ENCODE measurements at places on chromosomes 12 and 14. TPM values are rescaled to one million over a fixed set of nuclear protein-coding genes. Genes with fewer than 3 reads are reported as not detected.

DNA sequence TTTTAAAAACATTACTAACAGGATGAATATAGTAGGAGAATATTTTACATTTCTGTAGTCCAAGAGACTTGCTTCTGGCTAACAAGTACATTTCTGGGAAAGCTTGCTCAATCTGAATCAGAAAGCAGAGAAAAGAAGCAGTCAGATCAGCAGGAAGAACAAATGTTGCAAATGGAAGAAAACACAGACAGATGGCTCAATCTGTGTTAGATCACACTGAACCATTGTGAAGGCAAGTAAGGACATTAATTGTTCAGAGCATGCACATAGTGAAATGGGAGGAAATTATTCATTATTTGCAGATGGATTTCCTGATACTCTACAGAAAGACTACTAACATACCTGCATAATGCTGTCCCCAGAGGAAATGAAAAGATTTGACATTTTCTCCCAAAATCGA, 65.2 kb upstream of the CNOT2 start:
- no peak for DNase-seq
- H3K27ac ChIP-seq: peak overlapping the region; percentile 91
- peaks cover 12% of the 10 kb centered on the region for H3K36me3 ChIP-seq
- H3K4me1 ChIP-seq: peaks cover 10% of the 10 kb centered on the region
- H3K27me3 ChIP-seq: peaks cover 4% of the 10 kb centered on the region

DNA sequence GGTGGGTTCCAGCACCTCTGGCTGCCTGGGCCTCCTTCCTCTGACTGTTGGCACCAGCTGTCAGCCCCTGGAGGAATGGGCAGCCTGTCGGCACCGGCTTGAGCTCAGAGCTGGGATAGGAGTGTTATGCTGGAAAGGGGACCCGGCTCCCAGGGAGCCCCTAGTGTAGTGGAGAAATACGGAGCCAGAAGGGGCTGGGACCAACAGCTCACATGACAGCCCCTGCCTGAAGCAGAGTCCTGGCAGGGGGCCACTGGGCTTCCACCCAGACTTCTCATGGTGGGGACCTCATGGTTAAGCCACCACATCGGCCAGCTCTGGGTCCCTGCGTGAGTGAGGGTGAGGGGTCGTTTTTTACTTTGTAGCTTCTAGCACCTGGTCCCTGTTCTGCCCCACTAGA, 174.5 kb downstream of the TSPAN9 start:
- H3K36me3 ChIP-seq: no peaks in the 10 kb centered on the region
- H3K27ac ChIP-seq: peak overlapping the region; percentile 70
- peaks cover 13% of the 10 kb centered on the region for H3K27me3 ChIP-seq
- no peak for DNase-seq
- peak overlapping the region; percentile 57 for H3K4me3 ChIP-seq
- H3K4me1 ChIP-seq: peaks cover 60% of the 10 kb centered on the region

DNA sequence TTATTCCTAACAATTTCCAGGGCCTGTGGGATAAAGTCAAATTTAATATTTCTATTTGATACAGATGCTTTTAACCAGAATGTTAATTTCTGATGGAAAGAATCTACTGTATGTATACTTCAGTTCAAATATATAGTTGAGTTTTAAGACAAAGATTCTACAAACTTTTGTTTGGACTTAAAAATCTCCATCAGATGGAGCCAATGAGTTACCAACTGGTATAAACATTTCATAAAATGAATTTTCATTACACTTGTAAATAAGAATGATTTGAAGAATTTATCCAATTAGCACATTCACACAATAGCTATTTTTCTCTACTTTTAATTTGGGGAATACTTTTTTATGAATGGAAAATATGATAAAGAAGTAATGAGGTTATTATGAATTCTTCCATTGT, 425.2 kb upstream of the MIS18BP1 start:
- H3K36me3 ChIP-seq: no peaks in the 10 kb centered on the region
- no peak overlapping the region for H3K27ac ChIP-seq
- no peaks in the 10 kb centered on the region for H3K4me1 ChIP-seq
- no peak for DNase-seq

DNA sequence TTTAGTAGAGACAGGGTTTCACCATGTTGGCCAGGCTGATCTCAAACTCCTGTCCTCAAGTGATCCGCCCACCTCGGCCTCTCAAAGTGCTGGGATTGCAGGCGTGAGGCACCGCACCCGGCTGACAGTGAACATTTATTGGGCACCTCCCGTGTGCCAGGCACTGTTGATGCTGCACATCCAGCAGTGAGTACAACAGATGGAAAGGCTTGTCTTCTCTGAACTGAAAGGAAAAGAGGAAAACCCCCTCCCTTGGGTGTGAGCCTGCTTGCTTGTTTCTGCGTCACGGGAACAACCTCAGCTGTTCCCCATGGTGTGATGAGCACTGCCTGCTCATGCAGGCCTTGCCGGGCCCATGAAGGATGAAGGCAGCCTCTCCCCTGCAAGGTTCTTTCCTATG, 39.5 kb downstream of the DGLUCY start:
- DNase-seq: no peak
- peaks cover 4% of the 10 kb centered on the region for H3K36me3 ChIP-seq
- no peak overlapping the region for H3K4me3 ChIP-seq
- H3K27me3 ChIP-seq: peaks cover 4% of the 10 kb centered on the region
- no peak overlapping the region for H3K27ac ChIP-seq

GRCh38 chr14:24255438-24255837, 7.5 kb downstream of the TGM1 start:
- no peak overlapping the region for H3K27ac ChIP-seq
- no peak for DNase-seq
- H3K36me3 ChIP-seq: no peaks in the 10 kb centered on the region
- H3K4me1 ChIP-seq: peaks cover 1% of the 10 kb centered on the region

DNA sequence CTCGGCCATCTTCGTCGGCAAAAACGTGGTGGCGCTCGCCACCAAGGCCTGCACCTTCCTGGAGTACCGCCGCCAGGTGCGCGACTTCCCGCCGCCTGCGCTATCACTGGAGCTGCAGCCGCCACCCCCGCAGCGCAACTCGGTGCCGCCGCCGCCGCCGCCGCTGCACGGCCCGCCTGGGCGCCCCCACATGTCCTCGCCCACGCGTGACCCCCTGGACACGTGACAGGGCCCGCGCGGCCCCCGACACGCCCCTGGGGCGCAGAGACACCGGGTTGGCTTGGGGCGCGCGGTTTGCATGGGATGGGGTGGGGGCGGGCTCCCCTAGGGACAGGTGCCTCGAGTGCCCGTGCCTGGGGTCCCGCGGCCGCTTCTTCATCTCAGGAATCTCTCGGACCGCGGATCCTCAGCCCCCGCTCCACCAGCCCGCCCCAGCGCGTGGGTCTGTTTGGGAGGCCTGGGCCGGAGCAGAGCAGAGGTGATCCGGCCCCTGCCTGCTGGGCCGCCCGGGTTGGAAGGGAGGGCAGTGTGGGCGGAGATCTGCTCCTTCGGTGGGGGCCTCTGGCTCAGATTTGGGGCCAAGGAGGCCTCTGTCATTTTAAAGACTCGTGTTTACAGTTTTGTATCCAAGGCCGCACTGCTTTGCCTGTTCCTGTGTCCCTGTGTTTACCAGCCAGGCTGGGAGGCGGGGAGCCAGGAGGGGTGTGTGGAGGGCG, 3.3 kb downstream of the TMEM121 start:
- DNase-seq: peak; percentile 27
- H3K27me3 ChIP-seq: peaks cover 17% of the 10 kb centered on the region
- no peaks in the 10 kb centered on the region for H3K36me3 ChIP-seq
- no peak overlapping the region for H3K4me3 ChIP-seq
- H3K27ac ChIP-seq: no peak overlapping the region
- H3K4me1 ChIP-seq: no peaks in the 10 kb centered on the region

DNA sequence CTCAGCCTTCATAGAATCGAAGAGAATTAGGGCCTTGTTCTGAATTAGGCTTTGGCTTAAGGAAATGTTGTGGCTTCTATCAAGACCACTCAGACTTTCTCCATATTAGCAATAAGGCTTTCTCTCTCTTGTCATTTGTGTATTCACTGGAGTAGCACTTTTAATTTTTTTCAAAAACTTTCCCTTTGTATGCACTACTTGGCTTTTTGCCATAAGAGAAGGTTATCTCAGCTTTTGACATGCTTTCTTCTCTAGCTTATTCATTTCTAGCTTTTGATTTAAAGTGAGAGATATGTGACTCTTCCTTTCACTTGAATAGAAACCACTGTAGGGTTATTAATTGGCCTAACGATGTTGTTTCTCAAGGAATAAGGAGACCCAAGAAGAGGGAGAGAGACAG, 244.2 kb downstream of the GPHN start:
- H3K4me3 ChIP-seq: no peak overlapping the region
- no peaks in the 10 kb centered on the region for H3K36me3 ChIP-seq
- no peaks in the 10 kb centered on the region for H3K27me3 ChIP-seq
- DNase-seq: no peak
- no peak overlapping the region for H3K27ac ChIP-seq

GRCh38 chr14:21077672-21078071, 7.6 kb downstream of the ARHGEF40 start:
- H3K36me3 ChIP-seq: peaks cover 18% of the 10 kb centered on the region
- DNase-seq: no peak
- peaks cover 3% of the 10 kb centered on the region for H3K4me1 ChIP-seq
- H3K27me3 ChIP-seq: peaks cover 13% of the 10 kb centered on the region
- H3K27ac ChIP-seq: no peak overlapping the region

DNA sequence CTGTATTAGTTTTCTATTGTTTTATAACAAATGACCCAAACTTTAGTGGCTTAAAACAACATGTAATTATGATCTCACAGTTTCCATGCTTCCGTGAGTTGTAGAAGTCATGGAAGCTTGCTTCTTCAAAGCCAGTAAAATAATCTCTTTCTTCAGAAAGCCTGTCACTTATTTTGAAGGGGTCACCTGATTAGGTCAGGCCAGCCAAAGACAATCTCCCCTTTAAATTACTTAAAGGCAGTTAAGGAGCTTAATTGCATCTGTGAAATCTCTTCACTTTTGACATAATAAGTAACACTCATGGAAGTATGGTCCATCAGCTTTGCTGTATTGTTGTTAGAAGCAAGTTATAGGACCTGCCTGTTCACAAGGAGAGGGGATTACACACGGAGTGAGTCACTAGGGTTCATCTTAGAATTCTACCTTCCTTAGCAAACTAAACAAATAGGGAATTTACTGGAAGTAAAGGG, 89.8 kb downstream of the FAR2 start:
- no peaks in the 10 kb centered on the region for H3K36me3 ChIP-seq
- no peak overlapping the region for H3K4me3 ChIP-seq
- no peak for DNase-seq
- no peaks in the 10 kb centered on the region for H3K27me3 ChIP-seq
- H3K4me1 ChIP-seq: peaks cover 16% of the 10 kb centered on the region

DNA sequence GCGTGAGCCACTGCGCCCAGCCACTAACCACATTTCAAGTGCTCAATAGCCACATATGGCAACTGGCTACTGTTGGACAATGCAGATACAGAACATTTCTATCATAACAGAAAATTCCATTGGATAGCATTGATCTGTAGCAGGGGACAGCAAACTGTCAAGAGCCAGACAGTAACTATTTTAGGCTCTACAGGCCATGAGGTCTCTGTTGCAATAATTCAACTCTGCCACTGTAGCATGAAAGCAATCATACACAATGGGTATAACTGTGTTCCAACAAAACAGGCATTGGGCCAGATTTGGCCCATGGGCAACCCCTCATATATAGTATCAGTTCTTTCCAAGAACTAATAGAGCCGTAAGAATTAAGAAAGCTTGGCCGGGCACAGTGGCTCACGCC, 8.0 kb downstream of the CSRNP2 start:
- DNase-seq: no peak
- peaks cover 14% of the 10 kb centered on the region for H3K4me1 ChIP-seq
- no peak overlapping the region for H3K4me3 ChIP-seq

GRCh38 chr12:120842595-120842994, 61.6 kb downstream of the SPPL3 start:
- no peaks in the 10 kb centered on the region for H3K4me1 ChIP-seq
- H3K27ac ChIP-seq: no peak overlapping the region
- H3K36me3 ChIP-seq: no peaks in the 10 kb centered on the region
- DNase-seq: no peak

- H3K36me3 ChIP-seq: no peaks in the 10 kb centered on the region
- peak; percentile 65 for DNase-seq
- peak overlapping the region; percentile 77 for H3K27ac ChIP-seq
- no peak overlapping the region for H3K4me3 ChIP-seq
- peaks cover 2% of the 10 kb centered on the region for H3K27me3 ChIP-seq
Measured at GRCh38 chr12:77685112-77685511, 145.6 kb upstream of the NAV3 start.

GRCh38 chr14:38217553-38217952, 9.8 kb downstream of the SSTR1 start:
- H3K27me3 ChIP-seq: no peaks in the 10 kb centered on the region
- no peak overlapping the region for H3K4me3 ChIP-seq
- H3K27ac ChIP-seq: no peak overlapping the region
- H3K4me1 ChIP-seq: no peaks in the 10 kb centered on the region
- no peak for DNase-seq
- no peaks in the 10 kb centered on the region for H3K36me3 ChIP-seq

GRCh38 chr14:81434230-81434629, 34.1 kb upstream of the STON2 start:
- peak overlapping the region; percentile 99 for H3K4me3 ChIP-seq
- peak overlapping the region; percentile 57 for H3K27ac ChIP-seq
- H3K36me3 ChIP-seq: peaks cover 5% of the 10 kb centered on the region

GRCh38 chr12:6925239-6925539, 2.6 kb upstream of the ATN1 start:
- peaks cover 57% of the 10 kb centered on the region for H3K4me1 ChIP-seq
- H3K4me3 ChIP-seq: peak overlapping the region; percentile 85
- no peak for DNase-seq
- H3K36me3 ChIP-seq: peaks cover 9% of the 10 kb centered on the region

DNA sequence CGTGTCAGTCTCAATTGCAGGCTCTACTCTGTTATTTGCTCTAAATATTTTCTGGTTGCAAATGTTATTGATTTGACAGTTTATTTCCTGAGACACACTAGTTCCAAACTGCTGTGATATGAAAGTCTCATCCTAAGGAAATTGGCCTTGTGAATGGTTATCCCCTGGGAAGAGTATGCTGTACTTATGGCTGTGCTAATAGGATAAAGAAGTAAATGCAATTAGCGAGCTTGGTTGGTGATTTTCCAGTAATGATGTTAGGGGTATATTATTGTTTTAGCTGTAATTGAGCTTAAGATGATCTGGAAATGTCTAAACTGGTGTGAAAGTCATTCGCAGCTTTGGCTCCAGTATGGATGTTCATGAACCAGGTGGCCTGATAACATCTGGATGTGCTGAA, 197.9 kb downstream of the SUDS3 start:
- DNase-seq: no peak
- no peak overlapping the region for H3K4me3 ChIP-seq
- H3K27ac ChIP-seq: no peak overlapping the region

- H3K4me1 ChIP-seq: peaks cover 9% of the 10 kb centered on the region
- no peaks in the 10 kb centered on the region for H3K27me3 ChIP-seq
- no peak overlapping the region for H3K27ac ChIP-seq
- H3K4me3 ChIP-seq: no peak overlapping the region
- no peak for DNase-seq
Measured at GRCh38 chr14:63470962-63471793, 72.0 kb downstream of the PPP2R5E start.

- peak within 1 kb of the TSS; percentile 87 for H3K4me3 ChIP-seq
- peaks cover 10% of the 10 kb centered on the region for H3K4me1 ChIP-seq
- H3K27ac ChIP-seq: peak within 1 kb of the TSS; percentile 80
- H3K27me3 ChIP-seq: peaks cover 3% of the 10 kb centered on the region
Measured at GRCh38 chr14:22871224-22872032, at the start of gene LRP10. Gene LRP10, plus strand, starts transcription at chr14:22871740. Its CDS starts 564 bp downstream, at chr14:22872304.

Gene RPS6KL1
- total RNA-seq: 248 TPM

Gene TEDC1
- 13.8 TPM for total RNA-seq

Gene ZDHHC22
- 77.3 TPM for total RNA-seq

Gene GALNT16
- total RNA-seq: 124 TPM

Gene PRB2
- total RNA-seq: not detected

Gene KRT2
- not detected for total RNA-seq

Gene AGAP2
- 45.5 TPM for total RNA-seq

Data from glutamatergic neuron (in vitro differentiated cells).